ENCODE measurements at places on chromosomes 16 and 17.

DNA sequence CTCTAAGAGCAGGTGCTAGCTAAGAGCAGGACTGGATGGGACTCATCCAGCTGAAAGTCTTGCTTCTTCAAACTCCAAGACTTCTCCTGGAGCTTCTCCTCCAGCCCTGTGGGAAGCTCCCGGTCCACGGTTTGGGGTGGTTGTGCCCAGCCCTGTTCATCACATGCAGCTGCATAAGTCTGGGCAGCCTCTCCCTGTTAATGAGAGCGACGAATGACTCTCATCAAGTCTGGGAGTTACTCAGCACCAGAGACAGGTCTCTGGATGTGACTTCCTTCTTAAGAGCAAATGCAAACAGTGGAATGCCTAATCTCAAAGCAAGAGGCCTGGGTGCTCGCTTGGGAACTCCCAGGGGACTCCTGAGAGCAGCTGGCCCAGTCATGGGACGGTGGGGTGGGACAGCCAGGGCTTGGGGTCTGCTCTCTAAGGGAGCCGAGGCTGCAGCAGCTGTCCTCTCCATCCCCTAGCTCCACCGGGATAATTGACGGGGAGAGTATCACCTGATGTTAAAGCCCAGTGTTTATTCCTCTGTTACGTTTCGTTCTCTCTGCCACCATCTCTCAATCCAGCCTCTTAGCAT, 35.3 kb upstream of the CRHR1 start:
- no peak for DNase-seq

DNA sequence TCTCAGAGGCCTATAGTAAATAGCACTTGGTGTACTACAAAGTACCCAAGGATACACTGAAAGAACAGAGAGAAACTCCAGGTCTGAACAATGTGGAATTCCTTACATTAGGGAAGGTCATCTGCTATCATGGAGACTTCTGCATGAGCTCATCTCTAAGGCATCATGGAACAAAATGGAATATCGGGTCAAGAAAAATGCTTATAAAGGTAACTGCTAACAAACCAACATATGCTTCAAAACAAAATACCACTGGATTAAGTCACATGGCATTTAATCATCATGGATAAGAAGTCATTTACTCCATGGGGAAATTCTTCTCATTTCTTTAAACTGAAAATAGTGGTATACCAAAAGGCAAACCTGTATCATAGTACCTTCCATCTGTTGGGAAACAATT, 34.2 kb downstream of the TXNDC11 start:
- no peak for DNase-seq

DNA sequence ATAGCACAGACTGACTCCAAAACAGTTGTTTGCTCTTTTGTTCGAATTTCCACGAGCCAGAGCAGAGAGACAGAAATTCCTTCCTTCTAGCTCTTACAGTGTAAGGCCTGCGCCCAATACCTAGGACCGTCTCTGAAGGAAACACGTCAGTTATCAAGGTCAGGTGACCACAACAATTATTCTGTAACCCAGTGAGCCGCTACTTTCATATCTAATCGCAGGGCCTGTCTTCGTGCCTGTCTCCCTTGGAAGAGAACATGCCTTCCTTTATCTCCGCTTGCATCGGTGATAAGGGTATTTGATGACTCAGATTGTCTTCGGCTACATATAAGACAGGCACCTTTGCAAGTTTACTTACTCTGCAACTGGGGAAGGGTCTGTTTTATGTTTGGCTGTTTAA, 288.0 kb downstream of the MAF start:
- no peak for DNase-seq

GRCh38 chr16:4623593-4623992, 1.0 kb upstream of the MGRN1 start:
- DNase-seq, result no peak

DNA sequence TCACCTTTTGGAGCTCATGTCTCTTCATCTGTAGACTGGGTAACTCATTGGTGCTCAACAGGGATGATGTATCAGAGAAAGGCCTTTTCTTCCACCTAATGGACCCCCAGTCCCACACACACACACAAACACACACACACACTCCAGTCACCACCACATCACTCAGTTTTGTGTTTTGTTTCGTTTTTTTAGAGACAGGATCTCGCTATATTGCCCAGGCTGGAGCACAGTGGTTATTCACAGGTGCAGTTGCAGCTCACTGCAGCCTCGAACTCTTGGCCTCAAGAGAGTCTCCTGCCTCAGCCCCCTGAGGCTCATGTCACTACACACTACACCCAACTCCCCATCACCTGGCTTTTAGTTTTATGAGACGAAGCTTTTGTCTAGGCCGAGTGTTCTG, 55.6 kb downstream of the SF3B3 start:
- DNase-seq, result no peak

DNA sequence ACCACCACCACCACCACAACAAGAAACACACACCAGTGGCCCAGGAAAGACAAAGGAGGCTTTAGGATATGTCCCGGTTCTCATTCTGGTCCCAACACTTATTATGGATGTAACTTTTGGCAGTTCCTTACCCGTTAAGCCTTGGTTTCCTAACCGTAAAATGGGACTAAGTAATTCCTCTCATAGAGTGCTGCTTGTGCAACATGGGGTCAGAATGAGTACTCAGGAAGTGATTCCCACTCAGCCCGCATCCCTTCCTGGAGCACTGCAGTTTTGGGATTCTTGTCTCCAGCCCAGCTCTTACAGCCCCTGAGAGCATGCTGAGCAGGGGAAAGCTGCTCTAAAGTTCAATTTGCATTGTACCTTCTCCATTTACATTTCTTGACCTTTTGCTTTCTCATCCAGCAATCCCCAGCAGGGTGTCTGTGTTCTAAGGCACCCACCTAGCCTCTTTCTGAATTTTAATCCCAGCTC, 262.6 kb downstream of the PRKCA start:
- DNase-seq, result no peak

GRCh38 chr16:11350519-11350918, 5.3 kb downstream of the RMI2 start:
- no peak for DNase-seq

- DNase-seq, result peak; percentile 57
Measured at GRCh38 chr17:29760279-29761039, 137.7 kb upstream of the CORO6 start.

DNA sequence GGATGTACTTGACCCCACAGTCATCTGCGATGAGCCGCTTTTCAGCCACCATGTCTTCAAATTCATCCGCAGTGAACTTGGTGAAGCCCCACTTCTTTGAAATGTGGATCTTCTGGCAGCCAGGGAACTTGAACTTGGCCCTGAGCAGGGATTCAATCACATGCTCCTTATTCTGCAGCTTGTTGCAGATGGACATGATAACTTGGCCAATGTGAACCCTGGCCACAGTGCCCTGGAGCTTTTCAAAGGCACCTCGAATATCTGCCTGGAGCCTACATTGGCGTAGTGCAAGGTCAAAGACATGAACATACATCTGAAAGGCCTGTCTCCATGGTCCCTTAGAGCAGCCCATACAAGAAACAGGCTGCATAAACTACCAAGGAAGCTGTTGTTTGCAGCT, 1.8 kb upstream of the TENT4B start:
- DNase-seq, result no peak

GRCh38 chr16:72798264-72798663, 249.7 kb downstream of the ZFHX3 start:
- no peak for DNase-seq

GRCh38 chr16:47229053-47230050, 85.6 kb upstream of the NETO2 start:
- DNase-seq, result no peak

DNA sequence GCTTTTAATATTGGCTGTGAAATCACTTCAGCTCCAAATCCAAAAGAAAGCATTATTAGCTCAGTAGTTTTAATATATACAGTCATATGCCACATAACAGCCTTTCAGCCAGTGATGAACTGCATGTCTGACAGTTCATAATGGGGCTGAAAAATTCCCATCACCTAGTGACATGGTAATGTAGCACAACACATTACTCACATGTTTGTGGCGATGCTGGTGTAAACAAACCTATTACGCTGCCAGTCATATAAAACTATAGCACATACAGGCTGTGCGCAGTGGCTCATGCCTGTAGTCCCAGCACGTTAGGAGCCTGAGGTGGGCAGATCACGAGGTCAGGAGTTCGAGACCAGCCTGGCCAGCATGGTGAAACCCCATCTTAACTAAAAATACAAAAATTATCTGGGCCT, 92.2 kb downstream of the TUBD1 start:
- DNase-seq, result no peak

- no peak for DNase-seq
Measured at GRCh38 chr17:81059026-81059425, 24.1 kb downstream of the BAIAP2 start.
